Esophagus squamous epithelium (tissue), 5 donors: ENCODE measurements at places on chromosomes 3 and 15.

- DNase-seq = no peak
Observed at GRCh38 chr3:167450195-167450594, 23.6 kb downstream of the SERPINI2 start.

- no peak for DNase-seq
Observed at GRCh38 chr15:89205991-89206585, 15.3 kb downstream of the RLBP1 start.

- DNase-seq = no peak
Observed at GRCh38 chr15:79608066-79608864, 176.1 kb downstream of the MINAR1 start.

DNA sequence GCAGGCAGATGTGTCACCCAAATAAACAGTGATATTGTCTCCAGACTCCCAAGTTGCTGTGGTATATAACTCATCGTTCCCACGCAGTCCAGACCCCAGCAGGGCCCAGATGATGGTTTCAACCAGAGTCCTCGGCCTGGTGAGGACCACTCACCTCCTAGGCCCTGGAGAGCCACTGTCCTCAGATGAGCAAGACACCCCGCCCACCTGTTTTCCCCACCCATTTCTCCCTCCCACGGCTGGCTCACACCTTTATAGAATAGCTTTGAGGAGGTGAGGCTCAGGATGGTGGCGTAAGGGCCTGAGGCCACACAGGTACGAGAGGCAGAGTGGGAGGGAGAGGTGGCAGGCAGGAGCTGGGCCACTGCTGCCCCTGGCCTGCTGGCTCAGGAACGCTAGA, 7.5 kb downstream of the MESP1 start:
- no peak for DNase-seq

DNA sequence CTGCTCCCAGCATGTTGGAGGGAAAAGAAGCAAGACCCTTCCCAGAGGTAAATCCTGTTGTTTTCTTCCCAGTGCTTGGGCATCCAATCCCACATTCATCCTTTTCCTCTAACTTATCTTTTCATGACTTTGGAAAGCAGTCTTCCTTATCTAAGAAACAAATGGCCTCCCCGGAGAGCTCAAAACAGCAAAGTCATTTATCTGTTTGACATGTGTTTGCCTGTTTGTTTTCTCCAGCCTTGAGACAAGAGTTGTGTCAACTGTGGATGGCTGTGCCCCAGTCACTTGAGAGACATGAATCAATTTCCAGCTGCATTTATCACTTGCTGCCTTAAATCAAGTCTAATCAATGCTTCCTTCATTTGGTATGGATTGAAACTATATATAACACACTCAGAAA, 103.9 kb downstream of the SHQ1 start:
- no peak for DNase-seq

GRCh38 chr15:101293122-101293521, 1.9 kb downstream of the SNRPA1 start:
- DNase-seq = no peak
